ENCODE measurements at places on chromosomes 3 and 15.

GRCh38 chr3:143210141-143210540 is 90.6 kb downstream of the CHST2 start:
- no peak for DNase-seq

DNA sequence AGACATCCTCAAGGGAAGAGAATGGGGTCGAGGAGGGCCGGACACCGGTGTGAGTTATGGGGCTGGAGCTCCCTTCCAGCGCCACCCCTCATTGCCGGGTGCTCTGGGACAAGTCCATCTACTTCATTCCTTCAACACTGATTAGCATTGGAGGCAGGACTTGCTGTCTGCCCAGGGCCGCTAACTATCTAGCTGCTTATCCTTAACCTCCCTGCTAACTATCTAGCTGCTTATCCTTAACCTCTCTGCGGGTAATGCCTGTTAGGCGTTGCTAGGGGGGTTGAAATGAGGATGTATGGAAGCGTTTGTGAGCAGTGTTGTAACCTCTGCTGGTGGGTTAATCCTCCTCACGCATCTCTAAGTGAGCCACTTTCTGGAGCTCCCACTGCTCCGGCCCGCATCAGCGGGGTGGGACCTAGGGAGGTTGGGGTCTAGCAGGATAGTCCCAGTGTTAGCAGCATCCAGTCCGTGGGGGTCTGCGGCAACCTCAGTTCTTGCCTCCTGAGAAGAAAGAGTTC is 10.9 kb upstream of the CHAC1 start:
- no peak for DNase-seq

DNA sequence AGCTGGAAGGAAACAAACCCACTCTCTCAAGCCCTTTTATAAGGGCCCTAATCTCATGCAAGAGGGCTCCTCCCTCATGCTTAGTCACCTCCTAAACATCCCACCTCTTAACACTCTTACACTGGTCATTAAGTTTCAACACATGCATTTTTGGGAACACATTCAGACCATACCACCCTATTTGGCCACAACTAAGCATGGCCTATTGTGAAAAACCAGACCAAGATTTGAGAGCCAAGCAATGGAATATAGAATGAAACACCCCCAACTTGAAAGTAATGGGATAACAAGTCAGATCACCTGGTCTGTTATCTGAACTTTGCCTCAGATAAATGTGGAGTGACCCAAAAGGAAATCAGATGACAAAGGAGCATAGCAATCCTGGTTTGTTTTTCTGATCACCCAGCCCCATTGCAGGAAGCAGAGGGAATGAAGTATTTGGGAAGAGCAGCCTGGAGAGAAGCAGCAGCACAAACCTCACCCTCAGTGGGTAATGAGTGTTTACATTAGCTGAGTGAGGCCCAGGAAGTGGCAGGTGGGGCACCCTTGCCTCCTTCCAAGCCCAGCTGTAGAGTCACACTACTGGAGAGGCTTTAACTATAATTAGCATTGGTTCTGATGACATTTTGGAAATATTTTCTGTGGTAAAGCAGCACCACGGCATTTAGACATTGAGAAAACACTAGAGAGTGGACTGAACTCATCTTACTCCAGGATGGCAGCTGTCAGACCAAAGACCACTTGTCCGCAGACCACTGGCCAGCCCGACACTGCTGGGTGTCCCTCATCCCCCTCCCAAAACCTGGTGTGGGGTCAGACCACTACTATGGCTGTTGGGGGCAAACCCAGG is 48.8 kb upstream of the PRTG start:
- DNase-seq = no peak

DNA sequence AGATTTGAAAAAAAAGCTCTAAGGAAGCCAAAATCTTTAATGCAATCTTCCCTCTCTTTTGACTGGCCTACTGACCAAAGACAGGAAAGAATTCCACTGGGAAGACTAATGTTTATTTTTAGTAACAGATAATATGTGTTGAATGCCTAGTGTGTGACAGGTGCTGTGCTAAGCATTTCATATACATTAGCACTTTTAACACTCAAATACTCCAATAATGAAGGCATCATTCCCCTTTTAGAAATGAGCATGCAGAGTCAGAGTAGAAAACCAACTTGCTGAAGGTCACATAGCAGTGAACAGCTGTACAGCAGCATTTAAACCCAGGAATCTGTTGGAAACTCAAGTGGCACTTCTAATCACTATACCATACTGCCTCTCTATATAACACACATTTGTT is 170.6 kb downstream of the MINAR1 start:
- DNase-seq = no peak

GRCh38 chr15:35379972-35380371 is 166.0 kb downstream of the DPH6 start:
- no peak for DNase-seq

- no peak for DNase-seq
Measured at GRCh38 chr3:53140847-53141845, 10.9 kb upstream of the RFT1 start.

- DNase-seq = no peak
Measured at GRCh38 chr15:86327230-86327865, 247.7 kb downstream of the AGBL1 start.

DNA sequence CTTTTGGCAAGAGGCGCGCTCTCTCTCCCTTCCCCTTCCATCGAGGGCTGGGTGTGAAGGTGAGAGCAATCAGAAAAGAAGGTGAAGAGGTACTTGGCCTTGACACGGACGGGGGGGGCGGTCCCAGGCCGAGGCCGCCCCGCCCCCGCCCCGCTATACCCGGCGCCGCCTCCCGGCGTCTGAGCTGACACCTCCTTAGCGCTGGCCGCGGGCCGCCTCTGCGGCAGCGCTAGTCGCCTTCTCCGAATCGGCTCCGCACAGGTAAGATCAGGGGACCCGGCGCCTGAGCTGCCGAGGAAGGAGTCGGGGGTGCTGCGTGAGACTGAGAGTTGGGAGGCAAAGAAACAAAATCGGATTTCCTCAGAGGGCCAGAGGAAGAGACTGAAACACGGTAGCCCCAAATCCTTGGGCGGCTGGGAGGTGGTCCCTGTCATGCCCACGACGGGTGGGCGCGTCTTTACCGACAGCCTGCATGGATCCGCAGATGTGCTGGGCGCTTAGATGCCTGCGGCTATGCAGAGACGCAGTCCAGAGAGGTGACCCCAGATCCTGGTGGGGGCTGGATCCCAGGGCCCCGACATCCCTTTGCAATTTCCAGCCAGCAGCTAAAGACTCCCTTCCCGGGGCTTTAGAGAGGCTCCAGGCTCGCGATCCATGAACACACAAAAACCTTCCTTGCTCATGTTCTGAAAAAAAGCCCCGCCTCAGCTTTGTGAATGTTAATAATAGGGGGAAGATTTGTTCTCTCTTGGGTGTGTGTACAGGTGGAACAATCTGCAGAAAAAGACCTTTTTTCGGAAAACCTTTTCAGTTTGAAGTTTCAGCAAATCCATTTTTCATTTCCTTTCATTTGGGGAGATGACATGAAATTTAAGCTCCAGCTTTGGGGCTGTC is at the start of gene ENTPD3:
TSS of gene ENTPD3 (plus strand) at position 184 of the 894 bp plus-strand sequence. CDS start 874 bp downstream, outside the sequence.
- no peak for DNase-seq

- no peak for DNase-seq
Measured at GRCh38 chr3:149479621-149480325, 5.3 kb downstream of the TM4SF4 start.

GRCh38 chr3:161372321-161373260 is 1.3 kb upstream of the SPTSSB start:
- no peak for DNase-seq

DNA sequence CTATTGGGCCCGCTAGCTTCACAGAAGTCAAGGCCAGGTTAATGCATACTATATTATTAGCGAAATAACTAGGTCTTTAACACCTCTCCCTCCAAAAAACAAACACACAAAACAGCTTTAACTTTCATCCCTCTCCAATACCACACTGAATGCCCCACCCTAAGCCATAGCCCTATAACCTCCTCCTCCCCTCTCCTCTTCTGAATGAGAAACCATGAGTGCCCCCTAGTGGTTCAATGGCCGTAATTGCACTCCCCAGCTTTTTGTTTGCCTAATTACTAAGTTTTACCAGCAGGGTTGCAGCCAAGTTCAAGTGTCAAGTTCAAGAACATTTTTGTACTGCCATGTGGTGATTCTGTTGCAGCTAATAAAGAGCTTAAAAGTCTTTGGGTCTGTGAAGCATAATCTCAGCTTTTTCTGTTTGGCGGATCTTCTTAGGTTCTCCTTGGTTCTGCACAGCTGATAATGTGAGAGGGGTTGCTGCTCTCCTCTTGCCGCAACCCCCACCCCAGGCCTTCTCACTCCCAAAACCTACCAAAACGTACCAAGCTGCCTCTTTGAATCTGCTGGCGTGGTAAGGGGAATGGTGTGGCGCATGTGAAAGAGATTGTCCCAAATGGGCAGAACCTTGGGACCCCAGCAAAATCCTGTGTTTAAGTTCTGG is 57.9 kb downstream of the RPL22L1 start:
- peak; percentile 63 for DNase-seq

DNA sequence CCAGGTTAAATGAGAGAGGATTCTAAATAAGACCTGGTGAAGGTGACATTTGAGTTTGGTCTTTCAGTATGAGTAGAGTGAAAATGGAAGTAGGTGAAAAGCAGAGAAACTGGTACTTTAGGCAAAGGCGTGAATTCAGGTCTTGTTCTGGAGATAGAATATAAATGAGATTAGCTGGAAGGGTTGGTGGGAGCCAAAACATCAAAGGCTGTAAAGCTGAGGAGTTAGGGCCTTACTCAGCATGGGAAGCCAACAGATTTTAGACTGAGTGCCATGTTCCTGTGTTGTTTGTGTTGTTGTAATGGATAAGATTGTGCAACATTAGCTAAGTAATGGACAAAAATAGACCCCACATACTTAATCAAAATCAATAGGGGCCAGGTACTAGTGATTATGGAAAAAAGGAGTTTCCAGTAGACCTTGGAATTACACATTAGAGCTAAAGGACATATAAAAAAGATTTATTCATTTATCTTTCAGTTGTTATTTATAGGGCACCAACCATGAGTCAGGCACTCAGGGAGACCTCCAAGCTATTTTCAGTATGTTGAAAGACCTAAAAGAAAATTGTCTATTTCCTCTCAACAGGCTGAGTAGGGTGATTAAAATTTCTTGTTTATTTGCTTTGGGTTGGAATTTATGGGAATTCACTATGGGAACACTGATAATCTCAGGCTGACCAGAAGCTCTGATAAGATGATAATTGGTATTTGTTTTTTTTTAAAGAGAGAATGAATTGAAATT is 20.8 kb downstream of the ARL14 start:
- peak; percentile 24 for DNase-seq

DNA sequence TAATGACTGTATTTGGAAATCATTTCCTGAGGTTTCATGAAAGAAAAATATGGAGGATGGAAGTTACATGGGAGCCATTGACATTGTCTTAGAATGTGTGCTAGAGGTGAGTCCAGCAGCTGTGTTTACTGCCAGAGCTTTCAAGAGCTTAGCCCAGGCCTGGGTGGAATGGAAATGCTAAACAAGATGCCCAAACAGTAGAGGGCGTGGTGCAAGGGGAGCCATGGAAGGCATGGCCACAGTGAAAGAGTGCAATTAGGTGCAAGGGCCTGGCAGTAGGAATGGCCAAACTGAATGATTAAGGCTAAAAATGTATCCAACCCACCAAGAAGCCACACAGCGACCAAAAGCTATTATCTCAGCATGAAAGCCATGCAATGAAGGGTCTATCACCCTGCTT is 257.7 kb upstream of the NR2F2 start:
- no peak for DNase-seq

DNA sequence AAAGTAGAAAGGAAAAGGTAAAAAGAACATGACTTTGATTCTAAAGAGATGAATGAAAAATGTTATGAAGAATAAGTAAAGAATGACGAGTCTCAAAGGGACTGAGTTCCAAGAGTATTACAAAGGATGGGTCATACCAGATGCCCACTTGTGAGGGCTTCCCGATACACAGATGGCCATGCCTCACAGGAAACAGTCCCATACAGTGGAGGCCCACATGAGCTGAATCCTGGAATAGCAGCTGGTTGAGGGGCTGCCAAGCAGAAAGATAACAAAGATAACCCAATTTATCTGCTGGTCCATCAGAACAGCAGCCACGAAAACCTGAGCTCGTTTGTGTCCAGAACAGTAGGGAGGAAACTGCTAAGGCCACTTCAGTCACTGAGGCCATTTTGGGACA is 3.7 kb downstream of the SSR3 start:
- no peak for DNase-seq

Data from AG09319 (cell line).